ENCODE measurements at places on chromosomes 2 and 18.

GRCh38 chr2:12877761-12878160, 161.0 kb downstream of the TRIB2 start:
- DNase-seq: no peak

- DNase-seq: no peak
These were observed 144.7 kb upstream of the PGAP1 start for GRCh38 chr2:197071213-197071612.

GRCh38 chr18:43581936-43582519, 304.7 kb upstream of the SYT4 start:
- no peak for DNase-seq

DNA sequence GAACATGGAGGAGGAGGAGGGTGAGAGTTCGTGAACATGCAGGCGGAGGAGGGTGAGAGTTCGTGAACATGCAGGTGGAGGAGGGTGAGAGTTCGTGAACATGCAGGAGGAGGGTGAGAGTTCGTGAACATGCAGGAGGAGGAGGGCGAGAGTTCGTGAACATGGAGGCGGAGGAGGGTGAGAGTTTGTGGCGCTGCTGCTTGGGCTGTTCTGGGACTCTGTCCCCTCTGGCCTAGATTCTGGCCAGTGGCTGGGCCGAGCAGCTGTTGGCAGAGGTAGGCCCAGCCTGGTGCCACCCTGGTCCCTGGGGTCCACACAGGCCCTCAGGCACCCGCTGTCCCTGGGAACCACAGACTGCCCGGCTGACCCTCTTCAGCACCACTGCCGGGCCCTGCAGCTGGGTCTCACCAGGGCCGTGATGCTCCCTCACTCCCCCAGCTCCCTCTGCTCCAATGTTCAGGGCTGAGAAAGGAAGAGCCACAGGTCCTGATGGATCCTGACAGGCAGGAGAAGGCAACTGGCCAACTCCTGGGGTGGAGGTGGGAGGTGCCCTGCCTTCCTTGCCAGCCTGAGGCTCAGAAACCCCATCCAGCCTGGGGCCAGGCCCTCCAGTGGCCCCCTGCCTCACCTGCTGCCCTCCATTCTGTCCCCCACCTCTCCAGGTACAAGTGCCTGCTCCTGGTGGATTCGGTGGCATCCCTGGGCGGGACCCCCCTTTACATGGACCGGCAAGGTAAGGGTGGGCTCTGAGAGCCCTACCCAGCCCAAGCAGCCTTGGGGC, 3.9 kb downstream of the AGXT start:
- no peak for DNase-seq

- no peak for DNase-seq
These were observed 113.5 kb downstream of the CRIM1 start for GRCh38 chr2:36469106-36469477.

Measured in AG08395 (cell line).